ENCODE measurements at places on chromosomes 7 and 10.

DNA sequence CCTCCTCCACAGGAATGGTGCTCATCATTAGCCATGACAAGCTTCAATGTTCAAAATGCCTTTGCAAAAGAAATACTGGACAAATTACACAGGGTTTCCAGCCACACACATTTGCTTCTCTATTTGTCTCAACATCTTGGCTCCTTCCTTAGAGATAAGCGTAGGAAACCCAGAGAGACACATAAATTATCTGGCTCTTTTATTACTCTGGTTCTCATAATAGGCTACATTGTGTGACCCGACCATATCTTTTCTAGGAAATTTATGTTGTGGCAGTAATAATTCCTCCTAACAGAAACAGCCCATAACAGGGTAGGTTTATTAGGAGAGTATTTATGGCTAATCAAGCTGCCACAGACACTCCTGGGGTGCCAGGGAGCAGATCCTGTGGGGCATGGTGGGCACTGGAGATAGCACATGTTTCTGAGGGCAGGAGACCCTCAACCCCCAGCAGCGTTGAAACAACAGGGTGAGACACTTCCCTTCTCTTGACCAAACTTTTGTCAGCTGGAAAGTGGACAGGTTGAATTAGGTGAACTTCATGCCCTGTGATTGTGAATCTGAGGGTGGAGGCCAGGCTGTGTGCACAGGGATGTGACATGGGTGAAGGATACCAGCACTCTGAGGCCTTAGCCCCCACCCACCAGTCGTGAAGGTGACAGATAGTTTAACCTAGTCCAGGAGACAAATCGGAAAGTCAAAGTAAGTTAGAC lies 295.9 kb upstream of the ZNF32 start:
- no peak for DNase-seq

- no peak for DNase-seq
Measured at GRCh38 chr10:7908541-7909210, 90.4 kb downstream of the TAF3 start.

GRCh38 chr10:101974091-101974971 lies 81.6 kb downstream of the ARMH3 start:
- no peak for DNase-seq

DNA sequence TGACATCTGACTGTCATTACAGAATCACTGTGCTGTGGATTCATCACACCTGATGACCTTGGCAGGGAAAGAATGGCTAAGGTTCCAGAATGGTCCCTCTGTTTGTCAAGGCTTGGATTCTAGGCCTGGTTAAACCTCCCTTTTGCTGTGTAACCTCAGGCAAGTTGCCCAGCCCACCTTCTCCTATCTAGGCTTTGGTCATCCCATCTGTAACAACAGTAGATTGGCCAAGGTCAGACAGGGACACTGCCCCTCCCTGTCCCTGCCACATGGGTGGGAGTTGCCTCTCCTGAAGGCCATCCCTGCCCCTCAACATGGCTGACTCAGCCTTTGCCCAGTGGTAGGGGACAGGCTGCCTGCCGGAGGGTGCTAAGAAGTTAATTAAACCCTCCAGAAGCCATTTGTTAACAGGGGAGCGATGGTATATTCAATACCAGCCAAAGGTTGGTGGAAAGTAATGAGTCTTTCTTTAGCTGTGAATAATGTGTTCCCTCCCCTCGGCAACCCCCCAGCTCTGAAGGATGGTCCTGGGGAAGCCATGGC lies 149.8 kb upstream of the PCBD1 start:
- DNase-seq, result no peak

GRCh38 chr7:139046143-139046542 lies 10.3 kb upstream of the ZC3HAV1L start:
- no peak for DNase-seq

GRCh38 chr10:27506280-27506679 lies 2.2 kb downstream of the RAB18 start:
- no peak for DNase-seq

- no peak for DNase-seq
Measured at GRCh38 chr7:78149787-78150186, 351.2 kb downstream of the PHTF2 start.
